ENCODE measurements at places on chromosomes 11 and 22.

GRCh38 chr11:117188620-117189081, 10.1 kb downstream of the SIDT2 start:
- DNase-seq, result no peak

- no peak for DNase-seq
Measured at GRCh38 chr11:118046051-118046963, 30.6 kb upstream of the TMPRSS4 start.

DNA sequence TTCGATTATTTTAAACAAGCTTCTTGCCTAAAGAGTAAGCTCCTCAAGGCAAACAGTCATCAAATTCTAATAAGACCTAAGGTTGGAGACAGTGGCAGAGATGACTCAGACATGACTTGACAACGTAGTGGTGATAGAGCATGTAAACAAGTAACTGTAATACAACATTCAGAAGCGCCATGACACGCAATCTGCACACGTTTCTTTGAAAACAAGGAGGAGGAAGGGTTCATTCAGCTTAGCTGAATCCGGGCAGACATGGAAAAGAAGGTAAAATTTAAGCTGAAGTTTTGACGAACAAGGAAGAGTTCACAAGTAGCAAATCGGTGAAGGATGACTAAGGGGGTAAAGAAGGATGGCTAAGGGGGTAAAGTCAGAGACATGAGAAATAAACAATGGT, 152.4 kb upstream of the ZC3H12C start:
- no peak for DNase-seq

DNA sequence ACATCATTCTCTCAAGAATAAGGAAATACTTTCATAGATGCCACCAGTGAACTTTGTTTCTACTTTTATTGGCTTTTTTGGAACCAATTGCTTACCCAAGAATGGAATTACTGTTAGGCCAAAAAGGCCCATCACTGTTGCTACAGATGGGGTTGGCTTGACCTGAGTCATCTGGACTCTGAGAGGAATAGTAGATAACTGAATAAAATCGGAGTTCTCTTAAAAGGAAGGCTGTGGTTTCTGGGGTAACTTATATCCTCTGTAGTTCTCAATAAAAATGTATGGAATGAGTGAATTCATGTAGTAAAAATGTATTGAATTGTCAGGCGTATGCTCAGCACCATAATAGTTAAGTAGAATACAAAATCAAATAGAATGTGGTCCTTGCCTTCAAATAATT, 56.6 kb downstream of the ARHGEF12 start:
- no peak for DNase-seq

DNA sequence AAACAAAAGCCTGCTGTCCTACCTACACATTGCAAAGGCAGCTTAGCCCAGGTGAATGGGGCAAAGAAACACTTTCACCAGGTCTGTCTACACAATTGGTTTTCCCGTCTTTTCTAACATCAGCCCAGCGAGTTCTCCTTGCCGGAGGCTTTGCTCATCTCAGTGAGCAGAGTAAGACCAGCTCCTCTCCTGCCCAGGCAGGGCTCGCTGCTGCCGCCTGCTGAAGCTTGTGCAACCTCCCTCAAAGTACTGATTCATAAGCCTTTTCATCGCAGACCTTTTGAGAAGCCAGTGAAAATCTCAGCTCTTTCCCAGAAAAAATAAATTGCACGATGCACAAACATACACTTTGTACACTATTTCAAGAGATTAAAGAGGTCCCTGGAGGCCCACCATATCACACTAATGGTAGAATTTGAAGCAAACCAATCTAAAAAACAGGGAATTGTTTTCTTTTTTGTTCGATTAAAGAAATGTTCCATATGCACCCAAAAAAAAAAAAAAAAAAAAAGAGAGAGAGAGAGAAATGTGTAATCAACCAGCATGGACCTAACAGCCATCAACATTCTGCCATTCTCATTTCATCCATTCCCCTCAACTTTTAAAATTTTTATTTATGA, 328.1 kb upstream of the MPPED2 start:
- DNase-seq, result peak; percentile 8

DNA sequence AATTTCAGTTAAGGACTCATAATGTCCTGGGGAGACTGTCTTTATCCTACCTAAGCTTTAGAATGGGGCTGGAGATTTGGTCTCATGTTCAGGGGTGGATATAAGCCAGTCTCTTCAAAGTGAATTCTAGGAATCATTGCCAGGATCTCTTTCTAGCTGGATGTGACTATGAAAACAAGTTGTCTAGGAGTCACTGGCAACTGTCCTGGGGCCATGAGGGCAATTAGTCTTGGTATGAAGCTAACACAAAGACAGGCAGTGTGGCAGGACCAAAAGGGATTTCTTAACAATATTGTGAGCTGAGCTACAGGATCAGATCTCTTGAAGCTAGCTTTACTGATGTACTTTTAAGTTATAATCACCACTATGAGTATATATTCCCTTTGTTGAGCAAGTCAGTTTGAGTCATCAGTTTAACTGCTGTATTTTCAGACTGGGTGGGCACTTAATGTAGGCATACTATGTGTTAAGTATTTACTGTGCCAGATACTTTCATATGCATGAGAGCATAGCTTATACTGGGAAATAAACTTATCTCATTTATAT, 390.0 kb upstream of the CCDC90B start:
- DNase-seq, result no peak

GRCh38 chr22:49207008-49208003, 620.4 kb downstream of the BRD1 start:
- DNase-seq, result no peak

GRCh38 chr11:77568306-77568705, 21.4 kb upstream of the AQP11 start:
- DNase-seq, result no peak

DNA sequence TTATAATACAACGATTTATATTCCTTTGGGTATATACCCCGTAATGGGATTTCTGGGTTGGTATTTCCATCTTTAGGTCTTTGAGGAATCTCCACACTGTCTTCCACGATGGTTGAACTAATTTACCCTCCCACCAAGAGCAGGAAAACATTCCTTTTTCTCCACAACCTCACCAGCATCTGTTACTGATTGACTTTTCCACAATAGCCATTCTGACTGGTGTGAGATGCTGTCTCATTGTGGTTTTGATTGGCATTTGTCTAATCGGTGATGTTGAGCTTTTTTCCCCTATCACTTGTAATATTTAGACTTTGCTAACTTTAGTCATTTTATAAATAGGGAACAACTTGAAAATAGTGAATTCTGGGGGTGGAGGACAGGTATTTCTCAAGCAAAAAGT, 58.1 kb downstream of the PPFIA1 start:
- no peak for DNase-seq

DNA sequence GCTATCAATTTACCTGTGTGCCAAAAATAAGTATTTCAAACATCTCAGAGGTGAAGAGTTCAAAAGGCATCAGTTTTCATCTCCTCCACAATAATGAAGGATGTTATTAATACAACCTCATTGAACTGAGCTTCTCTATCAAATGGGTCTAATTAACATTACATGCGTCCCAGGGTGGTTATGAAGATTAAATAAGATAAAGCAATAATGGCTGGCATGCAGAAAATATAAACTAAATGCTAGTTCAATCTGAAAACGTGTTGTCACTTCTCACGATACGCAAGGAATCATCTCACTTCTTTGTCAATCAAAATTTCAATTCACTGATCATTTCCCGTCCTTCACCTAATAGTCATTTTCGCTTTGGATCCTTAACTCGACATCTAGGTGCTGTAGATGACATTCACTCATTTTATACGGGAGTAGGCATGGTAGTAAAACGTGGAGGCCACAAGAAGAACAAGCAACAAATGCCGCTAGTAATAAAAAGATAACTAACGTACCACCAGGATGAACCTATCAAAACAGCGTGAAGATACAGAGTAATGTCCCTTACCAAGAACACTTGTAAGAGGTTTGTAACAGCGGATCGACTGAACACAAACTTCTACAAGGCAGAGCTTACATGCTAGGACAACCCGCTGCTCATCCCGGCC, 918 bp downstream of the CHORDC1 start:
- DNase-seq, result no peak

GRCh38 chr11:43282607-43283440, 29.0 kb upstream of the API5 start:
- no peak for DNase-seq
